ENCODE measurements at places on chromosomes 16 and 17.

DNA sequence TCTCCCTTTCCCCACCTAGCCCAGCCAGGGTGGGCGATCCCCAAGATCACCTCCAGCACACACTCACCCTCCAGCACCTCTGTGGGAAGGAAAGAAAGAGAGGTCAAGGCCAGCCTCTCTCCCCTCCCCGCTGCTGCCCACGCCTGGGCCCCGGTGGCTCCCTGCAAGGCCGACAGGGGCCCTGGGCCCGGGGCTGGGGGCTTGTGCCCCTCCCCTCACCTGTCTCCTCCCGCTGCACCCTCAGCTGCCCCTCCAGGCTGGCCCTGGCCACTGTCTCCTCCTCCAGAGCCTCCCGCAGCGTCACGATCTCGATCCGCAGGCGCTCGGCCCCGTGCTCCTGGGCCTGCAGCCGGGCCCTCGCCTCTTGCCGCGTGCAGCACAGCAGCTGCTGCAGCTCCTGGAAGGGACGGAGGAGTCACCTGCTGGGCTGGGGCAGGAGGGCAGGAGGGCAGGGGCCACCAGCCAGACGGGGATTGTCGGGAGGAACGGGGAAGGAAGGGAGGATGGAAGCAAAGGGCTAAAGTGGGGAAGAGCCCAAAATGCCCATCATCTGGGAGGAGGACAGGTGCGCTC, 19.2 kb downstream of the RABEP2 start:
- DNase-seq, result no peak

- no peak for DNase-seq
These were observed 6.1 kb downstream of the ANKS4B start for GRCh38 chr16:21239646-21240045.

- no peak for DNase-seq
These were observed 55.4 kb downstream of the TMEM186 start for GRCh38 chr16:8742068-8742467.

- no peak for DNase-seq
These were observed 45.7 kb upstream of the KPNB1 start for GRCh38 chr17:47603830-47604597.

GRCh38 chr17:42883802-42884558, 16.6 kb upstream of the G6PC1 start:
- no peak for DNase-seq

DNA sequence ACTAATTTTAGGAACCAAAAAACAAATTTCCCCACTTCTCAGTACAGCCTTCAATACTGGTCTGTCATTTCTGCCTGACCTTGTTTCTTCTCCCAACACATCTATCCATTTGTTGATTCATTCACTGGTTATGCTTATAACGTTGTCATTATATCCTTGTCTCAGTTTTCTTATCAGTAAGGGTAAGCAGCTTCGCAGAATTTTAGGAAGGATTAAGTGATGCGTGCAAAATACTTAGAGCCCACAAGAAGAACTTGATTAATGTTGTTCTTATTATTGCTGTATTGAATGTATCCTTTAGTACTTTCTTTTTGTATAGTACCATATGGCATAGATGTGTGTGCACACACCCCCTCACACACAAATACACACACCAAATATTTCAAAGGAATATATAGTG, 403.5 kb upstream of the HSBP1 start:
- no peak for DNase-seq

DNA sequence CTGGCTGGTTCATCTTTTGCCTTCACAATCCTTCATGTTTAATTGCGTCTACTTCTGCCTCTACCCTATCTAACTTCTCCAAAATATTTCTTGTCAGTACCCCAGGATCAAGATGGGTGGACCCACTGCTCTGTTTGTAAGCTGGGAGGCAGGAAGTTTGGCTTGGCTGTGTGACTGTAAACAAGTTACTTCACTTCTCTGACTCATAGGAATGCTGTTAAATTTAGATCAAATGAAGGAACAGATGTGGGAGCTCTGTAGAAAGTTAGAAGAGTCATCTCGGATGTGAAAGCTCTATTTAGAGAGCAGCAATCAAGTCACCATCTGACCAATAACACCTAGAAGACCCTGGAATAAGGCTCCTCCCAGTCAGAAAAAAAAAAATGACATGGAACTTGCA, 55.2 kb upstream of the MRTFB start:
- DNase-seq, result peak; percentile 45

DNA sequence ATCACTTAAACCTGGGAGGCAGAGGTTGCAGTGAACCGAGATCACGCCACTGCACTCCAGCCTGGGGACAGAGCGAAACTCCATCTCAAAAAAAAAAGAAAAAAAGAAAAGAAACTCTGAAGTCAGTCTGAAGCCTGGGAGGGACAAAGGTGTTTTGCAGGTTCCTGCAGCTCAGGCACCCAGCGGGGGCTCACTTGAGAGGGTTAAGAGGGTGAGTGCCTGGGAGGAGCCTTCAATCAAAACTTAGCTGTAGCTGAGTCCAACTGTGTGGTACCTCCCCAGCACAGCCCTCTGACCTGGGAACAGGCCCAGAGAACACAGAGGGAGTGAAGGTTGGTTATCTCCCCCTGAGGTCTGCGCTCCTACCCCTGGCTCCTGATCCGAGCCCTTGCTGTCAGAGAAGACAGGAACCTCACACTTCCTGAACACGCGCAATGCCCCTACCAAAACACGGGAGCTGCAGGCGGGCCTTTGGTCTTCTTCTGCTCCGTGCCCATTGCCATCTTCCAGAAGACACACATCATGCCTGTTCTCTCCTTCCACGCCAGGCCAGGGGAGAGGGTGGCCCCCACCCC, 20.4 kb upstream of the ZC3H18 start:
- no peak for DNase-seq

GRCh38 chr16:56998861-56999260, 9.5 kb downstream of the NLRC5 start:
- DNase-seq, result no peak

DNA sequence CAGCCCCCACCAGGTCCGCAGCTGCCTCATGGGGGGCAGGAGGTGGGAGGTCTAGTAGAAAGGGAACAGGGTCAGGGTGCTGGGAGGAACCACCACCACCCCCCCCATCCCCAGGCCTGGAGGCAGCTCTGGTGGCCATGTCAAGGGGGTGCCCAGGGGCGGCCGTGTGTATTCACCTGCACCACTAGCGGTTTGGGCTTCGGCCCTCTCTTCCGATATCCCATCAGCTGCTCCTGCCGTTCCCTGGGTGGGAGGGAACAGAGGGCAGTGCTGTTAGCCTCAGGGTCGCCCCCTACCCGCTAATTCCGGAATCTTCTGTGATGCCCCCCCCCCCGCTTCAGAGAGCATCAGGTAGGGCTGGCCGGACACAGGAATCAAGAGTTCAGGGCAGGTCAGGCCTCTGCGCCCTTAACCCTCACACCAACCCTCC, 3.8 kb downstream of the CBX4 start:
- DNase-seq, result no peak
